ENCODE measurements at places on chromosomes 7 and 10.

GRCh38 chr10:103153302-103154197 is 39.5 kb downstream of the NT5C2 start:
- no peak for DNase-seq

DNA sequence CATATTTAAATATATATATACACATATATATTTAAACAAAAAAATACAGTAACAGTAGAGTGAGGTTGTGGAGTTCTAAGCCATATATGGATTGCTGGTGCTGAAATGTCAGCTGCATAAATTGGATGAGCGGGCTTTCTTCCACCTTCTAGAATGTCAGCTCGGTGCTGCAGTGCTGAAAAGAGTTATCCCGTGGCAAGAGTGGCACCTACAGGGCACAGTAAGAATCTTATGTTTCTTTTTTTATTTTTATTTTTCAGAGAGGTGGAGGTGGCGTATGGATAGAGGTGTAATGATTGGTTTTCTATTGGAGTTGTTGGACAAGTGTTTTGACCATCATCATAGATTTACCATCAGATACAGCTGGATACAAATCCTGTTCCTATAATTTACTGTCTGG is 86.2 kb upstream of the DYNC1I1 start:
- no peak for DNase-seq

DNA sequence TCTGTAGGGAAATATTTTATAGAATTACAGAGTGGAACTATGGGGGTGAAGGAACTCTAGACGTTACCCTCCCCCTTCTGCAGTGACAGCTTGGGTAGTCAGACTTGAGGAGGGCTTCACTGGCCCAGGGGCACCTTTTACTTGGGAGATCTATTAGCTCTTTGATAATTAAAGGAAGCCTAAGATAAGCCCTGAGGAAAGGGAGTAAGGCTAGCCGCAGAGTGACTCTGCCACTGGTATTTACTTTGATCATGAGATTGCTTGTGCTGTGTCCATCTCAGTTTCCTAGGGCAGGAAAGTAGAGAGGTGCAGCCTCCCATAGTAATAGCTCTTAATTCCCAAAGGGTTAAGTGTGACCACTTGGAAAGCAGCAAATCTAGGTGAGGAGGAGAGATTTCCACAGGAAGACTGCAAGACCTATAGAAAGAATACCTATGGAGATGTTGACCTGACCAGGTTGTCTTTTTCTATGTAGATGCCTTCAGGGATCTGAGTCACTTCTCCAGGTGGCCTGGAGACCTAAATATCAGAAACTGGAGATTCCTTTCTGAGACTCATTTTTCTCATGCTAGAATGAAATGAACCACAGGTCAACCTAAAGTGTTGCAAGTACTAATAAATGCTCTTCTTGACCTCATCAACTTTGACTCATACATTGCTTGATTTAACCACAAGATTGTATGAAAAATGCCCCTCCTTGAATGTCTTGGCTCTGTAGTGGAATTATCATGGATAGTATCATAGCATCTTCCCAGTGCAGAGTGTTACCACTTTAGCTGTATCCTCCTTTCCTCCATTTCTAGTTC is 447.3 kb upstream of the GHITM start:
- no peak for DNase-seq

- no peak for DNase-seq
Observed at GRCh38 chr10:99489271-99489670, 43.5 kb upstream of the NKX2-3 start.

DNA sequence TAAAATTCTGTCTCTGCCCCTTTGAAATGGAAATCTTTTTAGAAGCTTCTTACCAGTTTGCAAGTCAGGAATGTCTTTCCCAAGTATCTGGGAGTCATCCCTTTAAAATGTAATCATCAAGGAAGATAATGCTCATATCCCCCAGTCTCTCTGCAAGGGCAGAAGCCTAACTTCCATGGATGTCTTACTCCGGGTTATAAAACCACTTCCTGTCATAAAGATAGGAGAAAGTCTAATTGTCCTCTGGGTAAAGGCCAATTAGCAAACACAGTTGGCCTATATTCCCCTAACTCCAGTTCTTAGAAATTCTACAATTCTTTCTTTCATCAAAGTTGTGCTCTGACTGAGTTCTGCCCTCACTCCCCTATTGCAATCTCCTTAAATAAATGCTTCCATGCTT is 1631.5 kb upstream of the LRRTM3 start:
- no peak for DNase-seq

DNA sequence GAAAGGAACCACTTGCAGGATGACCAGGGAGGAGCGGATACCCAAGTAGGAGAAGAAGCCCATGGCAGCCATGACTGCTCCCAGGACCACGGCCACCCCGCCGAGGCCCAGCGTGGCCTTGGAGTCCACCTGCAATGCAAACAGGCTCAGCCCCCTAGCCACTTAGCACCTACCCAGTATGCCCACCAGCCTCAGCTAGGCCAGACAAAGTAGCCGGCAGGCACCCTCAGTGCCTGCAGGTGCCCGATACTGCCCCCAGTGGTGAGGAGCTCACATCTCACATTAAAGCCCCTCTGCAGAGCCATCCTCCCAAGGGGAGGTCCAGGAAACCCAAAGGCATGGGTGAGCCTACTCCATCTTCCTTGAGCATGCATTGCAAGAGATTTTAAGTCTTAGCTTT is 6.6 kb downstream of the NPC1L1 start:
- peak; percentile 27 for DNase-seq

- DNase-seq: no peak
Observed at GRCh38 chr10:45387096-45387893, 13.3 kb downstream of the ALOX5 start.

DNA sequence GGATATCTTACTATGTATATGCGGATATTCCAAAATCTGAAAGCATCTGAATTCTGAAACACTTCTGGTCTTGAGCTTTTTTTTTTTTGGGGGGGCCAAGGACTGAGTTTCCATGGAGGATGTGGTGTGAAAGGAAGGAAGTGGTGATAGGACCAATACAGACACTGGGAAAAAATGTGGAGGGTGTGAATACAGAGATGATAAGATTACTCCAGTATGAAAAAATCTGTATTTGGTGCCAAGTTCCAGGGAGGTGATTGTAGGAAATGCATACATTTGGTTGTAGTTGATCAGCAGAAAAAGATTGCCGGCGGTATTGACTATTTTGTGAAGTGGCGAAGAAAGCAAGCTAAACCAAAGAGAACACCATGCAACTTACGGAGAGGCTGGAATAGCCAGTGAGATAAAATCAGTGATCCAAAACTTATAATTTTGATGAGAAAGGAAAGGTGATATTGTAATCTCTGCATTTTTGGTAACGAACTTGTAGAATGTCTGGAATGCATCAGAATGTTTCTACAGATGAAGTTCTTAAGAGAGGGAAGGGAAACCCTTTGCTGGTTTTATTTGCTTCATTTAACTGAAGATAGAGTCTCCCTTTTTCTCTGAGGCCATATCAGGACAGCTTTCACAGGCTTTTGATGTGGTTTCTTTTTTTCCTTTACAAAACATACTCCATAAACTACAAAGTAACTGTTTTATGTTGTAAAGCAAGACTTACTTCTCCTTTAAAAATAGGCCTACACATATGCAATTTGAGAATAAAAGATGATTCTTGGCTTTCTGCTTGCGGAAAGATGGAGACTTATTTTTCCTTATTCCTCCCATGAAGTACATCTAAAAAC is 6.0 kb downstream of the WDR37 start:
- no peak for DNase-seq

GRCh38 chr7:75906991-75907667 is 7.8 kb upstream of the POR start:
- no peak for DNase-seq

GRCh38 chr10:109893386-109893785 is 29.9 kb downstream of the XPNPEP1 start:
- DNase-seq: no peak

GRCh38 chr10:48547061-48547895 is 57.6 kb downstream of the ARHGAP22 start:
- DNase-seq: no peak

GRCh38 chr10:120069700-120070099 is 177.2 kb downstream of the SEC23IP start:
- no peak for DNase-seq

DNA sequence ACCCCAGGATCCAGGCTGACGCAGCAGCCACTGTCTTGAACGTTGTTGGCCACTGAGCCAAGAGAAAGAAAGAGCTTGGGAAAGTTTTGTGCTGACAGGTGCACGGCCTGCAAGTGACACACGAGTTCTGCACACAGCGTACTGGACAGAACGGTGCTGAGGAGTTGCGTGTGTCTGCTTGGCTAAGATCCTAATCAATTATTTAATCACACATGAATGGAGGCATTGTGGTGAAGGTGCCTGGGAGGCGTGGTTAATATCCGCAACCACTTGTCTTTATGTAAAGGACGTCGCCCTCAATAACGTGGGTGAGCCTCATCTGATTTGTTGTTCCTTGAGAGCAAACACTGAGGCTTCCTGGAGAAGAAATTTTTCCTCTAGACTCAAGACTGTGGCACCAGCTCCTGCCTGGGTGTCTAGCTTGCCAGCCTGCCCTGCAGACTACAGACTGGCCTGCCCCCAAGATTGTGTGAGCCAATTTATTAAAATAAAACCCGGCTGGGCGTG is 16.6 kb upstream of the GNA12 start:
- DNase-seq: no peak

DNA sequence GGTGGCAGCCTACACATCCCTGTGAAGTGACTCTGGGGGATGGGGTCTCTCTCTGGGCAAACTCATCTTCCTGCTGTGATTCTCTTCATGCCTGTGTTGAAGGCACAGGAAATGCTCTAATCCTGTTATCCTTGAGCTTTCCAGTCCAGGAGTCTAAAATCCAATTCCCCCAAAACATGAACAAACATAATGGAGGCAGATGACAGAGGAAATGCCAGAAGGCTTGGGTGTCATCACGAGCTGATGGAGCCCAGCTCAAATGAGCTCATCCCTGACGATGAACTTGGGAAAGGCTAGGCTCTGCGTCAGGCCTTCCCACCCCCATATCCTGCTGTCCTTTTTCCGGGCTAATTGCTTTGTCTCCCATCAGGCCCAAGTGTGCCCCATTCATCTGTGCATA is 165.9 kb upstream of the PODXL start:
- no peak for DNase-seq

DNA sequence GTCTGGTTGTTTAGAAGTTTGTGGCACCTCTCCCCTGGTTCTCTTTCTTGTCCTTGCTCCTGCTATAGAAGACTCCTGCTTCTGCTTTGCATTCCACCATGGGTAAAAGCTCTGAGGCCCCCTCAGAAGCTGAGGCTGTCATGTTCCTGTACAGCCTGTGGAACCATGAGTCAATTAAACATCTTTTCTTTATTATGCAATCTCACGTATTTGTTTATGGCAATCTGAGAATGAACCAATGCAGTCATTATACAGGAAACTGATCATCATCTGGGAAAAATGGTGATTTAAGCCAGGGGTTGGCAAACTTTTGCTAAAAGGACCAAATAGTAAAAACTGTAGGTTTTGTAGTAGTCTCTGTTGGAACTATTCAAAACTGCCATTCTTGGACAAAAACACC is 175.4 kb downstream of the CSTF2T start:
- no peak for DNase-seq

DNA sequence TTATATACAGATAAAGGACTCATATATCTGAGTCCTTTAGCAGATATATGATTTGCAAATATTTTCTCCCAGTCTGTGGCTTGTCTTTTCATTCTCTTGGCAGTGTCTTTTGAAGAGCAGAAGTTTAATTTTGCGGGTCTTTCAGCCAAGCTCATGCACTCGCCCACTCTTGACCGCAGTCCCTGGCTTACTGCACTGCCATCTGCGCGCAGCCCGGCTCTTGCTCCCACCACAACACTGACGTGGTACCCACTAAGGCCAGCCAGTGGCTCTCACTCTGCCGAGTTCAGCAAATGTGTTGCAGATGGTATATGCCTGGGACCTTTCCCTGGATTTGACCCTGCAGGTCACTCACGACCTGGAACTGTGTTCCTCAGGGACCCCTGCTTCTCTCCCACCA is 74.3 kb downstream of the CDH23 start:
- DNase-seq: no peak

DNA sequence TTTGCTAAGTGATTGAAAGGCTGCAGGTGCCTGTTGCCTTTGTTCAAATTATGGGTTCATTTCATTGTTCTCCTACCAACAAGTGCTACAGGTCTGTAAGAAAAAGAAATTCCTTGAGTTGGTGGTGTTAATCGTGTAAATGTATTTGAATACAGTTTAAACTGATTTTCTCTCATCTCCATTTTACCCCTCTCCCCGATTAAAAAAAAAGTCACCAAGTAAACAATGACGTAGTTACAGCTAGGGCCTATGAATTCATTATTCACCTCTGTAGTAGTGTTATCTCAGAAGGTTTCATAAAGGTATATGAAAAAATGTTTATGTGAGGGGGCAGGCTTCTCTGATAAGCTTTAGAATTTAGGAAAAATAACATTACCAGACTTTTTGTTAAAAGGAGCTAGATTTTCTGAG is 1.1 kb downstream of the REEP3 start:
- no peak for DNase-seq

DNA sequence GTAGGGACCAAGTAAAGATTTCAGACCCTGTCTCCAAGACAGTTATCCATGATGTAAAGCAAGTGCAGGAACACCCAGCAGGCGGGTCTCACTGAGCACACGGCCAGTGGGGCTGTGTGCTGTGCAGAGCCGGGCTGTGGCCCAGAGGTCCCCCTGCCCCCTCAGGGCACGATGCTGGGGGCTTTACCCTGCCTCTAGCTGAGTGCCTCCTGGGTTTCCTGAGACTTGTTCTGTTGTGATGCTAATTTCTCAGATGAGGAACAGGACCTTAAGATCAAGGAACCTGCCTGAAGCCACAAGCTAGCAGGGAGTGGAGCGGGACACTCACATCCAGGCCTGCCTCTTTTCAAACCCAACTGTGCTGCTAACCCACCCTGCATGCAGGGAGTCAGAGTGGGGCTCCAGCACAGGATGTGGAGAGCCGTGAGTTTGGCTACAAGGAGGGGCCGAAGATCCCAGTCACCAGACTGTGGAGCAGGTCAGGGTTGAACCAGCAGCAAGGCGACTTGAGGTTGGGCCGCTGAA is 76.1 kb upstream of the LYZL2 start:
- no peak for DNase-seq

- no peak for DNase-seq
Observed at GRCh38 chr10:128137877-128138276, 11.7 kb upstream of the MKI67 start.
